Kidney epithelial cell (primary cell): ENCODE measurements at places on chromosomes 3 and 15. TPM values are rescaled to one million over a fixed set of nuclear protein-coding genes. Genes with fewer than 3 reads are reported as not detected.

DNAH12 gene
- 0.41 TPM in 1 of 2 replicates, not detected in the other for total RNA-seq

CERS3 gene
- not detected in 2 replicates for total RNA-seq

ZKSCAN7 gene
- 5.3 and 6.9 TPM in 2 replicates for total RNA-seq

SOX14 gene
- total RNA-seq, result not detected in 2 replicates
